ENCODE measurements at places on chromosomes 1 and 21.

GRCh38 chr1:3221112-3222041, 152.4 kb downstream of the PRDM16 start:
- no peak for DNase-seq

GRCh38 chr1:21332554-21333311, 42.5 kb upstream of the ECE1 start:
- no peak for DNase-seq

DNA sequence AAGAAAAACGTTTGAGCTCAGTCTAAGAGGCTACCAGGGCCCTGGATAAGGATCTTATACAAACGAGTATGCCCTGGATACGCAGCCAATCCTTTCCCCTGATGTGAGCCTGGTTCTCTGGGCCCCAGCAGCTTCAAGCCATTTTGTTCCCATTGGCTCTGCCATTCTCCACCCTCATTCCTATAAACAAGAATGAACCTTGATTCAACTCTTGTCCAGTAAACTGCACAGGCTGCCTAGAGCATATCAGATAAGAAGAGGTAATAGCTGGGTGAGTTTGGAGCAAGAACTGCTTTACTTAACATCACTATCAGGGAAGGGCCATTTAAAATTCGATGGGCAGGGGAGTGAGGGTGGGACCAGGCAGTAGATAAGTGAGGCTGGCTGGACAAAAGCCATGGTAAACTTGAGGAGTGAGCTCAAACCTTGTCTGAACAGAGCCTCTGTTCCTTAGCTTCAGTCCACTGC, 11.3 kb downstream of the BTG2 start:
- no peak for DNase-seq

DNA sequence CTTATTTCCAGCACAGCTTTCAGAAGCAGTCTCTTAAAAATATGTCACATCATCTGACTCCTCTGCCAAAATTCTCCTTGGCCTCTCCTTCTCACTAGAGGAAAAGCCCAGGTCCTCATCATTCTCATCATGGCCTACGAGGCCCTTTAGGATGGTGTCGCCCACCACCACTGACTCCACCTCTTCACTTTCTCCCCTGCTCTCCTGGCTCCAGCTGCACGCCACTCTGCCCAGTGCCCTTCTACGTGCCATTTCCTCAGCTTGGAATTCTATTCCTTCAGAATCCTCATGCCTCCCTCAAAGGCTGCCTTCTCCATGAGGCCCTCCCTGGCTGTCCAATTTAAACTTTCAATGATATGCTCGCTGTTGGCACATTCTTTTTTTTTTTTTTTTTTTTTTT, 25.3 kb upstream of the BTG2 start:
- no peak for DNase-seq

GRCh38 chr1:230516889-230517288, 90.8 kb upstream of the PGBD5 start:
- DNase-seq = no peak

GRCh38 chr1:67748630-67749029, 63.6 kb downstream of the GADD45A start:
- no peak for DNase-seq

- no peak for DNase-seq
Observed at GRCh38 chr21:41774467-41775148, 7.8 kb upstream of the RIPK4 start.

DNA sequence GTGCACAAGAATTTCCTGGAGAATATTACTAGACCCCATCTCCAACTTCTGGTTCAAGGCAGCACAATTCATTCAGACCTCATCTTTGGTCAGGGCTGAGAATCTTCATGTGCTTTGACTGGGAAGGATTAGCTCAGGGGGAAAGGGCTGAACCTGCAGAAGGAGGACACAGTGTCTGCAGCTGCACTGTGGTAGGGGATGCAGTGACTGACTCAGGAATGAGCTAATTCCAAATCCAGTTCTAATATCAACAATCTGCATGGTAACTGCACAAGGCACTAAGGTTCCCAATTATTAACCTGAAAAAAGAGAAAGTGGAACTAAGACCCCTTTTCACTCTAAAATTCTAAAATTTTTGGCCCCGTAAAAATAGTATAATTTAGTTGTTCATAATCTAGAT, 31.6 kb downstream of the TTLL7 start:
- DNase-seq = no peak

GRCh38 chr1:204307334-204307883, 52.3 kb downstream of the PLEKHA6 start:
- no peak for DNase-seq

- no peak for DNase-seq
Observed at GRCh38 chr1:74592580-74593355, 80.4 kb upstream of the LRRC53 start.

- DNase-seq = no peak
Observed at GRCh38 chr1:5939271-5940170, 52.7 kb downstream of the NPHP4 start.

- peak; percentile 74 for DNase-seq
Observed at GRCh38 chr1:150979092-150980056, 2.7 kb upstream of the ANXA9 start.

- DNase-seq = no peak
Observed at GRCh38 chr1:50846224-50846839, 113.7 kb downstream of the FAF1 start.

DNA sequence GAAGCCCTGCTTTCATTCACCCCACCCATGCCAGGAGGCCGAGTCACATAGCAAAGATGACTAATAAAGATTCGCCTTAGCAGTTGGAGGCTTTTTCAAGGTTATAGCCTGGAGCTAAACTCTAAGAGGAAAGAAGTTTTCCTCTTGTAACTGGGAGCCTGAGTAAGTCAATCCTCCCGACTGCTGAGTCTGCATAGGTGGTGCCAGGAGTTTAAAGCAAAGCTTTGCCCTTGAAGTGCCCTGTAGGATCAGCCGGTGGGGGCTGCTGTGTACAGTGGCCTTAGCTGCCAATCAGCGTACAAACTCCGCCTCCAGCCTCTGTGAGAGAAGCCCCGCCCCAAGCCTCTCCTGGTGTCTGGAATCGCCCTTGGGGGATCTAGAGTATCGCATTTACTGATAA, 147.5 kb upstream of the SPATA6 start:
- no peak for DNase-seq

DNA sequence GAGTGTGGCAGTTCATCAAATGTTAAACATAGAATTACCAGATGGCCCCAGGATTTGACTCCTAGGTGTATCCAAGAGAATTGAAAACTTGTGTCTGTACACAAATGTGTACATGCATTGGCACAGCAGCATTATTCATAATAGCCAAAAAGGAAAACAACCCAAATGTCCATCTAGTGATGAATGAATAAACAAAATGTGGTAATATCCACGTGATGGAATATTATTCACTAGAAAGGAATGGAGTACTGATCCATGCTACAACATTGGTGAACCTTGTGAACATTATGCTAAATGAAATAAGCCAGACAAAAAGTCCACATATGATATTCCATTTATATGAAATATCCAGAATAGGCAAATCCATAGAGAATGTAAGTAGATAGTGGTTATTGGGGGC, 77.7 kb downstream of the RAVER2 start:
- DNase-seq = no peak

GRCh38 chr1:198108636-198109370, 48.0 kb upstream of the NEK7 start:
- DNase-seq = no peak

- DNase-seq = no peak
Observed at GRCh38 chr1:220952961-220953643, 73.9 kb downstream of the HLX start.

- no peak for DNase-seq
Observed at GRCh38 chr1:64703600-64703999, 41.3 kb upstream of the RAVER2 start.

DNA sequence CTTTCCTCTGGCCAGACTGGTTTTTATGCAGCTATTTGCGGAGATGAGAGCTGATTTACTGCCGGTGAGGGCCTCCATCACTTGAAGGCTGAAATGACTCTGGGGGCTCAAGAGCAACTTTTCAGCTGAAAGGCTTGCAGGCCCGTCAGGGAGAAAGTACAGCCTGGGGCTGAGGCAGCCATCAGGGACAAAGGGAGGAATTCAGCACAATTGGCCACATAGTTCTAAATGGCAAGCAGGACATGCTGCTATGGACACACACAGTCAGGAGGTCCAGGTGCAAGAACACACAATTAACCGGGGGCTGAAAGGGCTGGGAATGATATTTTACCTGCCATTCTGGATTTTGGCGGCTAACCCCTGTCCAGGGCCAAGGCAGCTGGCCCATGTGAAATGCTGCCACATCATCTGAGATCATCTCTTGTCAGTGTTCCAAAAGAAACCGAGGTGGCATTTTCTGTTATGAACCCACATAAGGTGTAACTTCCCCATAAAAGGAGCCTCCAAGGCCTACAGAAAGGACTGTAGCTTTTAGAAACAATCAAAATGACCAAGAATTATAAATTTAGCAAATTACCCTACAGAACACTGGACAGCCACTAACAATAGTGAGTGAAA, 58.2 kb downstream of the LMX1A start:
- no peak for DNase-seq

GRCh38 chr1:61247051-61247825, 164.9 kb downstream of the NFIA start:
- no peak for DNase-seq

DNA sequence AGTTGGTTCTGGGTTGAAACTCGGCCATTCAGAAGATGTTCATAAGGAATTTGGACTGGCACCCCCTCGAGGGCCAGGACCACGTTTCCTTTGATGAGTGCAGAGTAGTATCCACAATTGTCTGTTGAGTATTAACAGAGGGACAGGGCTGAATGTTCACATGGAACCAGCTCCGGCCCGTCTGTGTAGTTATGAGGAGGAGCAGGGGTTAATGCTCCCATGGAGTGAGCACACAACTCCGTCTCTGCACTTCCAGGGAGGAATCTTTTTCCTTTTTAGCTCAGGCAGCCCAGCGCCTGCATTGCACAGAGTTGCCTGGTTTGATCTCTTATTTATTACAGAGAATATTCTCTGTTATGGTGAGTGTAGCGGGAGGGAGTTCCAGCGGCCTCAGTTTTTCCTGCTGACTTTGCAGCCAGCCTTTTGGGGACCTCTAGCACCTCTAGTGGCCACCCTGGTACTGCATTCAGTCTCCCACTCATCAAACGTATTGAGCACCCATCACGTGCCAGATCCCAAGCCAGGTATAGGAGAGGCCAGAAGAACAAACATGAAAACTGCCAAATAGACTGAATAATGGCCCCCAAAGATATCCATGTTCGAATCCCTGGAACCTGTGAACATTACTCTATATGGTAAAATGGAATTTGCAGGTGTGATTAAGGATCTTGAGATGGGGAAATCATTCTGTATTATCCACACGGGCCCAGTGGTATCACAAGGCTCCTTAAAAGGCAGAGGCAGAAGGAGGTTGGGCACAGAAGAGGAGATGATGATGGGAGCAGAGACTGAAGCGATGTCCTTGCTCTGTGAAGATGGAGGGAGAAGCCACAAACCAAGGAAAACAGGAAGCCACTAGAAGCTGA, 167.7 kb upstream of the CSF3R start:
- DNase-seq = peak; percentile 36

GRCh38 chr1:175363031-175363430, 170.5 kb upstream of the KIAA0040 start:
- no peak for DNase-seq

- no peak for DNase-seq
Observed at GRCh38 chr1:50611675-50612074, 188.4 kb upstream of the DMRTA2 start.

DNA sequence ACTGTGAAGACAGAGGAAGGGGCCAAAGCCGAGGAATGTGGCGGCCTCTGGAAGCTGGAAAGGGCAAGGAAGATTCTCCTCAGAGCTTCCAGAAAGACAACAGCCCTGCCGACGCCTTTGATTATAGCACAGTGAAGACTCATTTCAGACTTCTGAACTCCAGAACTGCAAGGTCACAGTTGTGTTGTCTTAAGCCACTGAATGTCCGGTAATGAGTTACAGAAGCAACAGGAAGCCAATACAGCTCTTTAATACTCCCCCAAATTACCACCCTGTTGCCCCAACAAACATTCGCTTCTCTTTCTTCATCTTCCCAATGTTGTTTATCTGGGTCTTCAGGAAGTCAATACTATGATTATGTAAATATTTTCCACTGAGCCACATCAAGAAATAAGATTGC, 44.0 kb downstream of the ETS2 start:
- no peak for DNase-seq

GRCh38 chr1:19577036-19577435, 67.1 kb upstream of the NBL1 start:
- no peak for DNase-seq

- DNase-seq = no peak
Observed at GRCh38 chr1:184212649-184213314, 161.3 kb downstream of the TSEN15 start.

DNA sequence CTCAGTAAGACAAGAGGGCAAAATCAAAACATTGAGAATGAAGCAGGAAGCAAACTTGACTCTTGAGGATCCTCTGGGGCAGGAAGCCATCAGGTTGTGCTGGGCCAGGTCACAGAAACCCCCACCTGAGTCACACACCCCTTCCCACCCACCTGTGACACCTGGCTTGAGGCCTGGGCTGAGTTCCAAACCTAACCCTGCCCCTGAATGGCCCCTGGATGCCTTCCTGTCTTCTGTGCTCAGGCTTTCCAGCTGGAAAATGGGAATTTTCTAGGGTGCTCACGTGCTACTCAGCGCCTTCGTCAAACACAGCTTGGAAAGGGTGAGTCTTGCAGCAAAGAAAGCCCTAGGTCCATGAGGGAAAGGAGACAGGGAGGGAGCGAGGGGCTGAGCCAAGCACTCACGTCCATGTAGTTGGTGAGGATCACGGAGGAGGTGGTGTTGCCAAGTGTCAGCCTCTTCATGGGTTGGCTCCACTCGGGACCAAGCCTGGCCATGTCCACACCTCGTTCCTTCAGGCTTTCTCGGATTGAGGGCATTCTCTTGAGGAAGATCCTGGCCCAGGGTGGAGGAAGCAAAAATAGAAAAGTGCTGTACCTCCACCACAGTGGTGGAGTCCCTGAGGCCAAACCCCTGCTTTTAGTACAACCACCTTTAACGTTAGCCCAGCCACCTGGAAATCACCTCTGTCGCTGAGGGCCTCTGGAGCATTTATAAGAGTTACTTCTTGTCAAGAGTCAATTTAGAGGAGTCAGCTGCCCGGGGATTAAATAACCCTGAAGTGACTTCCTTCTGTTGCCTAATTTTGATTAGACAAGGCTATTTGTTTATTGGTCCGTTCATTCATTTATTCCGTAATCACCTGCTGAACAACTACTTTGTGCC, 4.3 kb downstream of the REN start:
- no peak for DNase-seq

DNA sequence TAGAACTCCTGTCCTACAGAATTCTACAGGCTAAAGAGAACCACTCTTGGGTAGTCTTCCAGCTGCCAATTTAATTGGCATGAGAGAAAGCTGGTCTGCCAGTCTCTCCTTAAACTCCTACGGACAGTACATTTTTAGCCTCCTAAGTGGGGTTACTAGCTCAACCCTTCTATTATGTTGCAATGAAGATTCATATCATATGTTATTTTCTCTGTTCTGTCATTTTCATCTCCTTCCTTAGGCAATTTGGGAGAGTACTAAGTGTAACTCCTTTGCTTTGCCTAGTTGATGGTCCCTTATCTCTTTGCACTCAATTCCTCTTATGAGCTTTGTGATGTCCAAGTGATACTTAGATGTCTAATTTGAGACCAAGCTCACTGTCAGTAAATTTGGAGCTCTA, 14.0 kb downstream of the GNAT2 start:
- DNase-seq = no peak

- no peak for DNase-seq
Observed at GRCh38 chr1:48681476-48682305, 95.0 kb downstream of the BEND5 start.

GRCh38 chr1:110186558-110186957, 23.6 kb upstream of the KCNC4 start:
- DNase-seq = no peak

Measured in C1 segment of cervical spinal cord (tissue), 14 donors.